ENCODE measurements at places on chromosomes 7 and 10.

GRCh38 chr7:124667312-124668153 lies 98.1 kb downstream of the GPR37 start:
- DNase-seq: no peak

GRCh38 chr7:82172017-82172416 lies 271.6 kb downstream of the CACNA2D1 start:
- no peak for DNase-seq

DNA sequence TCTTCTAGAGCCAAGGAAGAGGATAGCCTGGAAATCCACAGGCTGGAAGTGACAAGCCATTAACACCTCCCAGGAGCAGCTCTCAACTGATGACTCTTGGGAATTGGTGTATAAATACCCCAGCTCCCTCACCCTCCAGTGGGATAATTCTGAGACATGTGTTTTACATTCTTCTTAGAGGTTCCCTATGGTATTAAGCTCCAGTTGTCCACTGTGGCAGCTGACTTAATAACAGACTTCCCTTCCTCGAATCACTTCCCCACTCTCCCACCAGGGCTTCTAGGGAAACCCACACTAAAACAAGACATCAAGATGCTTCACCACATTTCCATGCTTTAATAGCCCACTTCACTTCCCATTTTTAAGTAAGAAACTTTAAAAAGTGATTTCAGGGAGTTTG lies 47.2 kb downstream of the FAM107B start:
- DNase-seq: no peak

DNA sequence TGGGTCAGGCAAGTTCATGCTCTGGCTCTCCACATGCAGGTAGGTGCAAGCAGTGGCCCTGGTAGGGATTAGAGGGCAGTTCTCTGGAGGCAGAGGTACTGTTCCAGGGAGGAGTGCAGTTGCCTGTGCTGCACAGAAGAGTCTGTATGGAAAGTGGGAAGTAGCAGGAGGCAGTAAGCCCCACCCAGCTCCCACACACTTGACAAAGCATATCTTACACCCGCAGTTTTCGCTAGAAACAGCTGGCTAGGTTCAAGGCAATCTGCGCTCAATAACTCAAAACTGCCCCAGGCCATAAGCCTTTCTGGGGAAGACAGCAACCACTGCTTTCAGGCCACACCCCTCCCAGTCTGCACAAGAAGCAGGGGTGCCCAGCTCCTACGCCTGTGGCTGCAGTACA lies 33.1 kb upstream of the ARMC3 start:
- no peak for DNase-seq
